Activated naive CD4-positive, alpha-beta T cell (primary cell): ENCODE measurements at places on chromosomes 3 and 15.

DNA sequence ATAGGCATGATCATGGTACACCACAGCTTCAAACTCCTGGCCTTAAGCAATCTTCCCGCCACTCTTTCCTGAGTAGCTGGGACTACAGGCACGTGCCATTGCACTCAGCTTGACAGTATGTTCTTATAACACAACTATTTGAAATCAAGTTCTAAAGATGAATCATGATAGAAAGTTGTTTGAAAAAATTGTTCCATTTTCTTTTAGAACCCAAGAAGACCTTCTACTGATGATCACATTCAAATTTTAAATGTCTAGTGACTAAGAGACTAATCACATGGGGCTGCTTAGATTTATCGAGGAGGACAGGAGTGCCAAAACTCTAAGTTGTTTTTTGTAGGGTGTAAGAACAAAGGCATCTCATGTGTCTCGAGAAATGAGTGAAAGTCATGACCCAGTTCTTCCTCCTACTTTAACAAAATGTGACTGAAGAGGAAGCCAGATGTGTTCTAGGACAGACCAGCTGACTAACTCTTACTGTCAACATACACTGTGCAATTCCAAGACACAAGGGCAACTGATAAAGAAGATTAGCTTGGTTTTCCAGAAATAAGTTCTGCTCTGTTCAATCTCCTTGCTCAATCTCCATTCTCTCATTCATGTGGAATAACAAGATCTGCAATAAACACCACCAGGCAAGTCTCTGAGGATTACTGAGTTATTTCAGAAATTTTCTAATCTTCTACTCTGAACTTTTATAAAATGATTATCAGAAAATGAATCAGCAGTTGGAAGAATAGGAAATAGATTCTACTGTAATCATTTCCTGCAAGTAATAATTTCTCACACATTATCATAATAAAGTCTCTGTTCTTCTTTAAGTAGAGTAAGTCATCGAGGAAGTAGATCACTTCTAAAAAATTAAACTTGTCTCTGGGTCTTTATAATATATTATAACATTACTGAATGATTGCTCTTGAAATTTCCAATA is 122.6 kb upstream of the CCNL1 start:
- no peak for DNase-seq

DNA sequence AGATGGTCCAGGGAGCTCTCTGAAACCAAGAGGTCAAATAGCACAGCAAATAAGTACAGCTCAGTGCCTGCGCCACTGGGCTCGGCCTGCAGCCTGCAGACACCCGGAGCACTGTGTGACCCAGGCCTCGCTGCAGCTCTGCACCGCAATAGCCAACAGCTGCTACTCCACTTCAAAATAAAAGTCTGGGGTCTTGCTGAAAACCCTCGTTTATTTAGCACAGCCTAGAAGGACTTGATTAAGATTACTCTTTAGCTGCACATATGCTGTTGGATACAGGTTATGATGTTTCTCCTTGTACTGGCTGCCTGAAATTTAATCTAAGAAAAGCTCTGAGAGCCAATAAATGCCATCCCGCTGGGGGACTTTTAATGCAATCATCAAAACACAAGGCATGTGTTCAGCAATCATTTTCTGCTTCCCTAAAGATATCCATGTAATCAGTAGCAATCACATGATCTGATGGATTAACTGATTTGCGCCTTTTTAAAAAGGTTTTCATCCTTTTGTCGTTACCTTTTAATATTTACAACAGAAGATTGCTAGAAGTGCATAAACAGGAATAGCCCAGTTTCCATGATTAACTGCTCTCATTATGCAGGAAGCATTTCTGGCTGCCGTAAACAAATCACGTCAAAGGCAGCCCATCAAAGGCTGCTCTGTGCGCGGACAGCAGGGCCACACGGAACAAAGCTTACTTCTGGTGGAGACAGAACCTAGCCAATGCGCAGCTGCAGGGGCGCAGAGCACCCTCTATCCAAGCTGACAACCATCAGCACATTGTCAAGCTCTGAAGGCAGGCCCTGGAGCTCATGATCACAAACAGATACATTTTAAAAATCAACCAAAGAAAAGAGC is 58.8 kb downstream of the CLASP2 start:
- no peak for DNase-seq

DNA sequence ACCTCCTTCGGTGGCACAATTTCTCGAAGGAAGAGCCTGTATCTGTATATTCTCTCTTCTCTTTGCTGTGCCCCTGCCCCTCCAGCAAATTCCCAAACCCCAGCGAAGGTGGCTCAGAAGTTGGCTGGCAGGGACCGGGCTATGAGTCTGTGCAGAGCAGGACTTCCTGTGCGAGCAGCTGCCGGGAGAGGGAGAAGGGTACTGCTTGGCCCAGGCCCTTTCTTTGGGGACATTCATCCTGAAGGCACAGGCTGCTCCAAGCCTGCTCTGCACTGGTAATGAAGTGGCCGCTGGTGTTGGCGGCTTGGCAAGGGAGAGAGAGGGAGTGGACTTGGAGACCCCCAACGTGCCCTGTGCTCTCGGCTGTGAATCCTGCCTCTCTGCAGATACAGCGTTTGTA is 1.5 kb downstream of the SLC6A11 start:
- no peak for DNase-seq

GRCh38 chr3:155991847-155992246 is 121.4 kb downstream of the GMPS start:
- DNase-seq, result no peak

- DNase-seq, result no peak
Measured at GRCh38 chr15:101390462-101390861, 95.4 kb upstream of the SNRPA1 start.
